ENCODE measurements at places on chromosomes 13 and 19. TPM values are rescaled to one million over a fixed set of nuclear protein-coding genes. Genes with fewer than 3 reads are reported as not detected.

DNA sequence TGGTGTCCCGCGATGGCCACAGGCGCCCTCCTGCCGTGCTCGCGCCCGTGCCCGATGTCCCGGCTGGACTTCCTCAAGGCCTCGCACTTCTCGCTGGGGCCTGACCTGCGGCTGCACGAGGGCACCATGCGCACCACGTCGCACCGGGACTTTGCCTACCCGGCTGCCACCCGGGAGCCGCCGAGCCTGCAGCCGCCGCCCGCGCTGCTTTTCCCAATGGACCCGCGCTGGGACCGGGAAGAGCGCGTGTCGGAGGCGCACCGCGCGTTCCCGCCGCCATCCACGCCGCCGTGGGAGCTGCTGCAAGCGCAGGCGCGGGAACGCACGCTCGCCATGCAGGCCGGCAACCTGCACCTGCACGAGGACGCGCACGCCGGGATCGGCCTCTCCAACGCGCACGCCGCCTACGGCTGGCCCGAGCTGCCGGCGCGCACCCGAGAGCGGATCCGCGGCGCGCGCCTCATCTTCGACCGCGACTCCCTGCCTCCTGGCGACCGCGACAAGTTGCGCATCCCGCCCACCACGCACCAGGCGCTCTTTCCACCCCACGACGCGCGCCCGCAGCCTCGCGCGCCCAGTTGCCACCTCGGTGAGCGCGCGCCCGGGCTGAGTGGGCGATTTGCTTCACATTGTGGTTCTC lies 12.1 kb upstream of the PEX11G start:
- DNase-seq = peak; percentile 94

- no peak for DNase-seq
Measured at GRCh38 chr13:57748096-57748495, 116.6 kb downstream of the PCDH17 start.

- no peak for DNase-seq
Measured at GRCh38 chr19:34226036-34226435, 28.3 kb upstream of the GARRE1 start.

DNA sequence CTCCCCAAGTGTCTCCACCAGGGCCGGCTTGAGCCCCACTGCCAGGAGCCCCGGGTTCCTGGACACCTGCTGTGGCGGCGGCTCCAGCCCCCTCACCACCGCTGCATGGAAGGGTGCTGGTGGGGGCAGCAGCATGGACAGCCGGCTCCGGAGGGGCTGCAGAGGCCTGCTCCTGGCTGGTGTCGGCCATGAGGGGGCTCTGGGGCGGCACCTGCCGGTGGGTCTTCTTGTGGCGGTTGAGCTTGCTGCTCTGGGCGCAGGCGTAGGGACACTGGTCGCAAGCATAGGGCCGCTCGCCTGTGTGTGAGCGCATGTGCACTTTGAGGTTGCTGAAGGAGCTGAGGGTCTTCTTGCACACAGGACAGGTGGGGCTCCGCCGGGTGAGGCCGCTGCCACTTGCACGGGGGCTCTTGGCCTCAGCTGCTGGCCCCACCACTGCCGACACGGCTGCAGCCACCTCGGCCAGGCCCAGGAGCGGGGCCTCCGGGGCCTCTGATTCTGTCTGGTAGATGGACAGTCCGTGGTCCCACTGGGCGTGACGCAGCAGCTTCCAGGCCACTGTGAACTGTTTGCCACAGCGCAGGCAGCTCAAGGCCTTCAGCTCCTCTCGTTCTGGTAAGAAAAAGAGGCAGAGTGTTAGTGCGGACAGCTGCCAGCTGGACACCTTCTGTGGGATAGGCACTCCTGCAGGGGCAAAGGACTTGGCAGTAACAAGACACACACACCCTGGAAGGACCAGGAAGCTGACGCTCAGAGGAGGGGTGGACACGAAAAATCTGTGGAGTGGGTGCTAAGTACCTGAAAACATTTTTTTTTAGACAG lies 4.1 kb downstream of the ZNF296 start:
- no peak for DNase-seq

- DNase-seq = no peak
Measured at GRCh38 chr13:30346789-30347167, 39.4 kb upstream of the KATNAL1 start.

DNA sequence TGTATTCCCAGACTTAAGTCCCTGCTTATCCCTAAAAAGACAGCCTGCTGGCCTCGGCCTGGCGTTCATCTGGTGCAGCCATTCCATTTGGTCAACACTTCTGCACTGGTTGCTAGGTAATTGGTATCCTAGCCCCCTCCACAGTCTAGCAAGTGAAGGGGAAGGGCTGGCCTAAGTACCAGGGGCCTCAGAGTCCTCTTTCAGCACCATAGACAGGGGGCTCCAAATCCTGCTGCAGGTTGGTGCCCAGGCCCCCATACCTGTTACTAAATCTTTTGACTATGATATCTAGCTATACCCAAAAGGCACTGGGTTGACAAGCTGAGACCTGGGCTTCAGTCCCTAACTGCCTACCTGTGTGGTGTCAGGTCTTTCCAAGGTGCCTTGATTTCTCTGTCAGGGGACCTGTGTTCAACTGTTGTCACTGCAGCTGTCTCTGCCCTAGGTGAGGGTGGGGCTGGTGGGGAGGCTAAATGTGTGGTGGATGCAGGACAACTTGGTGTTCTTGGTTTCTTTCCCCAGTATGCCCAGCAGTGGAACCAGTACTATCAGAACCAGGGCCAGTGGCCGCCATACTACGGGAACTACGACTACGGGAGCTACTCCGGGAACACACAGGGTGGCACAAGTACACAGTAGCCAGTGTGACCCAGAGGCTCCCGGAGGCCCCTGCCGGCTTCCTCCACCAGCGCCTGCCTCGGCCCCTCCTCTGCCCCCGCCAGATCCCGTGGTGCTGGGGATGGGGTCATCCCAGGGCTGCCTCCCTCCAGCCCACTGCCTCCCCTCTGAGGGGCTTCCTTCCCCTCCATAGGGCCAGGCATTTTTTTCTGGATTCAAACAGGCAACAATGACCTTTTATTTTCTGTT lies 3.8 kb upstream of the CCDC97 start:
- DNase-seq = no peak

GRCh38 chr19:35349614-35350521 lies 2.2 kb downstream of the FFAR1 start:
- DNase-seq = no peak

- DNase-seq = peak; percentile 85
Measured at GRCh38 chr13:36131222-36131930, at the start of gene DCLK1. Gene DCLK1, minus strand, starts transcription at chr13:36131382.

The ZNF100 gene
- 18.9 TPM for total RNA-seq

The NLRP7 gene
- not detected for total RNA-seq

DNA sequence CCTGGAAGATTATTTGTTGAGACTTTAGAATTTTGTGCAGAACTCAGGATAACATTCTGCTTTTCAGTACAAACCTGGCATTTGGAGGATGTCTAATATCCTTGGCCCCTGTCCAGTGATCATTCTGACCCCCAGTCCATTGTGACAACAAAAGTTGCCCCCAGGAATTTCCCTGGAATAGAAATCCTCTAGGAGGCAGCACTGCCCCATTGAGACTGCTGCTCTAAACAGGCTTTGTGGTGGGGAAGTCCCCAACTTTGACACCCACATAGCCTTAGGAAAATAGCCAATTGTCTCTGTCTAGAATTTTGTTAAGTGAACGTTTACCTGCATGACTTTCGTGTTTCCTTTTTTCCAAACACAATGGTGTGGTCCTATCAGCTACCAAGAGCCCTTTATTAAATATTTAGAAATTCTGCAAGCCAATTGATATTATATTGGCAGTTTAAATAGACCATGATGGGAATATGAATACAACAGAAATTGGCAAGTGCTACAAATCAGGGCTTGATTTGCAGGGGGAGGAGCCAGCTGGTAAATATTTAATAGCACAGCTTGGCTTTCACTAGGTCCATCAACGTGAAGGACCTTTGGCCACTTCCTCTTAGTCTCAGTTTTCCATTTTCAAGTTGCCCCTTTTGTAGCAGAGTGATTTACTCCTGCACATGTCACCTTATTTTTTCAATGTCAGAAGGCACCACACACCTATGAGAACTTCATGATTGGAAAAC lies 451.7 kb downstream of the EFNB2 start:
- DNase-seq = peak; percentile 63

- no peak for DNase-seq
Measured at GRCh38 chr19:17259118-17259780, 5.3 kb downstream of the USHBP1 start.
